Upper lobe of right lung (tissue), 1 donor: ENCODE measurements at places on chromosomes 5 and 9. TPM values are rescaled to one million over a fixed set of nuclear protein-coding genes. Genes with fewer than 3 reads are reported as not detected.

POLR3G gene
- 0.93 TPM for total RNA-seq

ZCCHC9 gene
- 20.2 TPM for total RNA-seq

HMCN2 gene
- total RNA-seq: 7.8 TPM

SPATA31D1 gene
- total RNA-seq: not detected

DMRT2 gene
- 0.46 TPM for total RNA-seq

DNA sequence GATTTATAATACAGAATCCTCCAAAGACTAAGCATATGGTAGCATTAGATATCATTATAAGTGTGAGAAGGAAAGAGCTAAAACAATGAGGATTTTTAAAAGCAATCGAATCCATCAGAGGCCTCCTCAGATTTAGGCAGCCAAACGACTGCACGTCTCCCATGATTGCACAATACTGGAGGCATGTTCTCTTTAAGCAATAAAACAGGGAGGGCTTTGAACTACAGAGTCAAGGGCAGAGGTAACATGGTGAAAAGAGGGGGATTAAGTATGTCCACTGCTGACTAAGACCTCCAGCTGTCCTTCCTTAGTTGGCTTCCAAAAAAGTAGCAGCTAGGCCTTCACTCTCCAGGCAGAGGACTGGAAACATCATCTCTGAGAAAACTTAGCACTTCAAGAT lies 298.7 kb upstream of the RGMB start:
- no peak for DNase-seq
- no peaks in the 10 kb centered on the region for H3K27me3 ChIP-seq
- no peaks in the 10 kb centered on the region for H3K4me1 ChIP-seq

GRCh38 chr9:5820425-5820824 lies 12.5 kb downstream of the ERMP1 start:
- no peaks in the 10 kb centered on the region for H3K27me3 ChIP-seq
- no peak overlapping the region for H3K4me3 ChIP-seq
- peaks cover 28% of the 10 kb centered on the region for H3K36me3 ChIP-seq
- H3K4me1 ChIP-seq: no peaks in the 10 kb centered on the region

DNA sequence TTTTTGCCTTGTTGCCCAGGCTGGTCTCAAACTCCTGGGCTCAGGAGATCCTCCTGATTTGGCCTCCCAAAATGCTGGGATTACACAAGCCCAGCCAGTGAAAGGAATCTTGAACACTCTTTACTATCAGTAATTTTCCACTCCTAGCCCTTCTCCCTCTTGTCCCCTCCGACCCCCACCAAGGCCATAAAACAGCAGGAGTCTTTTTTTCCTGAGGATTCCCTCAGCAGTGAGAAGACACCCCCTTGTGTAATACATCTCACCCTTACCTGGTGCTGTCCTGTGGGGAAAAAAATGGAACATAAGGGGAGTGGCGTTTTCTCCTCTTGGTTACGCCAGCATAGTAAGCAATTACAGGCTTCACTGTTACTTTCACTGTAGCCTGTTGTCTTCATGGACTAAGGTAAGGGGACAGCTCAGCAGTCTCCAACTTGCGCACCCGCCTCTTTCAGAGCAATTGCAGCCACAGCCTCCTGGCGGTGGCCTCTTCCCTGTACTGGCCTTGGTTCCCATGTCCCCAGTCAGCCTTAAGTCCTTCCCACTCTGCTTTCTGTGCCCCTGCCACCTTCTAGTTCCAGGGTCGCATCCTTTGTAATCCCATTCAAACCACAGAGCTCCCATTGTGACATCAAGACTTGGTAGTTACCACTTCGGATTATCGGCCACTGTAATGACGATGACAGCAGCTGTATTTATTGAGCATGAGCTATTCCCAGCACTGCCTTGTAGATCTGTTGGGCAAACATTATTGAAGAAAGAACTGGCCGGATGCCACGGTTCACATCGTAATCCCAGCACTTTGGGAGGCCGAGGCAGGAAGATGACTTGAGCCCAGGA lies 10.0 kb downstream of the NAIF1 start:
- H3K4me1 ChIP-seq: peaks cover 58% of the 10 kb centered on the region
- H3K36me3 ChIP-seq: no peaks in the 10 kb centered on the region
- H3K4me3 ChIP-seq: no peak overlapping the region
- no peak for DNase-seq
- no peaks in the 10 kb centered on the region for H3K27me3 ChIP-seq

DNA sequence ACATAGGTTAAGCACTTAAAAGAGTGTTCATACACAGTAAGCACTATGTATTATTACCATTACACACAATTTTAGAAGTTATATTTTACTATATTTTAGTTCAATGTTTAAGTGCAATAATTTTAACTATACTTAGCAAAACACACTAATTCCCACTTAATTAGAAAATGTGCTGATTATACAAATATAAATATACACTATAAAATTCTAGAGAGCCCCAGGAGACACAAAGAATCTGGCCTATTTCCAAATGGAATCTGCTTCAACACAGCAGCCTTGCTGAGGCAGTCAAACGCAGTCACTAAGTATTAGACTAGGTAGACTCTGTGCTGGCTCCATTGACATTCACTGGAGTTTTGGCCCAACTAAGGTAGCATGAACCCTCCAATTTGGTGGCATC lies 160.9 kb downstream of the CETN3 start:
- no peak overlapping the region for H3K27ac ChIP-seq
- H3K27me3 ChIP-seq: no peaks in the 10 kb centered on the region
- H3K36me3 ChIP-seq: no peaks in the 10 kb centered on the region

DNA sequence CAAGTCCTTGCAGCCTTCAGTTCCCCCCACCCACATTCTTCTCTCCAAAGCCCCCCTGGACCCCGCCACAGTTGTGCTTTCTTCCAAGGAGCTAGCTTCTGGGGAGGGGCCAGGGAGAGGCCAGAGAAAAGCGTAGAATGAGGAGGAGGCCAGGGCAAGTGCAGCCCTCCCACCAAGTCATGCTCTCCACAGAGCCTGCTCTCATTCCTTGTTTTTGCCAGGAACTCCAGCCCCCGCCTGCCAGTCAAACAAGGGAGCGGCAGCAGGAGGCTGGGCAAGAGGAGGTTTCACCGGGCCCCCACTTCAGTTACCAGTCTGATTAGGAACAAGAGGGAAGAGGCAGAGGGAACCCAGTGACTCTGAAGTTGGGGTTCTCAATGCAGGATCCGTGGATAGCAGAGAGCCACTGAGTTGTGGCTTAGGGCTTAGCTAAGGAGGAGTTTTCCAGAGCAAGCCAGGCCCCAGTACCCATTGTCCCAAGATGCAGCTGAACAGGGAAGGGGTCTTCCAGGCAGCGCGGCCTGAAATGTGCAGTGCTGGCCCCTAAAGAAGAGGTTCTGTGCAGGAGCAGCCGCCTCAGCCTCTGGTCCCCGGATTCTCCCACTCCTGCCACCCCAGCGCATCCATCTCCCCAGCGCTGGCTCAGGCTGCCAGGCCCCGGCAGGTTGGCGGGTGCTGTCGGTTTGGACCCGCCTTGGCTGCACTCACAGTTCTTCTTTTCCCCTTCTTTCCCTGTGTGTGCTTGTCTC lies 120.6 kb downstream of the DAB2IP start:
- H3K4me3 ChIP-seq: no peak overlapping the region
- no peaks in the 10 kb centered on the region for H3K4me1 ChIP-seq
- H3K27ac ChIP-seq: no peak overlapping the region
- DNase-seq: peak; percentile 61
- peaks cover 89% of the 10 kb centered on the region for H3K36me3 ChIP-seq
- H3K27me3 ChIP-seq: no peaks in the 10 kb centered on the region

DNA sequence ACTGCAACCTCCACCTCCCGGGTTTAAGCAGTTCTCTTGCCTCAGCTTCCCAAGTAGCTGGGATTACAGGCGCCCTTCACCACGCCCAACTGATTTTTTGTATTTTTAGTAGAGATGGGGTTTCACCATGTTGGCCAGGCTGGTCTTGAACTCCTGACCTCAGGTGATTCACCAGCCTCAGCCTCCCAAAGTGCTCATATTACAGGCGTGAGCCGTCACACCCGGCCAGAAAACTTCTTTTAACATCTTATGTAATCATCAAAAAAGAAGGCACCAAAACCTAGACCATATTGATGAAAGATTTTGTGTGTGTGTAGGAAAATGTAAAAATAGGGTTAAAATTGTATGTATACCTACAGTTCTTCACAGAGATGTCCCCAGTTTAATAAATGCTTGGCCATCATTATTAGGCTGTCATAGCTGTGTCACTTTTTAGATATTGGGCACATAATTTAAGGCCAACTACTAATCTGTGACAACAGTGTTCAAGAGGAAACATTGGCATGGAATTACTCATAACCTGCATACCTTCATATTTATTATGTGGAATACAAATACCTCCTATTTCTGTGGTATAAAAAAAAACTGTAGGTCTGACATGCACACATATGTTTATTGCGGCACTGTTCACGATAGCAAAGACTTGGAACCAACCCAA lies 44.4 kb downstream of the RAD50 start:
- peaks cover 70% of the 10 kb centered on the region for H3K36me3 ChIP-seq
- DNase-seq: no peak
- no peaks in the 10 kb centered on the region for H3K4me1 ChIP-seq
- H3K4me3 ChIP-seq: no peak overlapping the region

GRCh38 chr9:37994639-37995347 lies 74.2 kb downstream of the SHB start:
- no peaks in the 10 kb centered on the region for H3K27me3 ChIP-seq
- peak; percentile 91 for DNase-seq
- no peaks in the 10 kb centered on the region for H3K36me3 ChIP-seq

DNA sequence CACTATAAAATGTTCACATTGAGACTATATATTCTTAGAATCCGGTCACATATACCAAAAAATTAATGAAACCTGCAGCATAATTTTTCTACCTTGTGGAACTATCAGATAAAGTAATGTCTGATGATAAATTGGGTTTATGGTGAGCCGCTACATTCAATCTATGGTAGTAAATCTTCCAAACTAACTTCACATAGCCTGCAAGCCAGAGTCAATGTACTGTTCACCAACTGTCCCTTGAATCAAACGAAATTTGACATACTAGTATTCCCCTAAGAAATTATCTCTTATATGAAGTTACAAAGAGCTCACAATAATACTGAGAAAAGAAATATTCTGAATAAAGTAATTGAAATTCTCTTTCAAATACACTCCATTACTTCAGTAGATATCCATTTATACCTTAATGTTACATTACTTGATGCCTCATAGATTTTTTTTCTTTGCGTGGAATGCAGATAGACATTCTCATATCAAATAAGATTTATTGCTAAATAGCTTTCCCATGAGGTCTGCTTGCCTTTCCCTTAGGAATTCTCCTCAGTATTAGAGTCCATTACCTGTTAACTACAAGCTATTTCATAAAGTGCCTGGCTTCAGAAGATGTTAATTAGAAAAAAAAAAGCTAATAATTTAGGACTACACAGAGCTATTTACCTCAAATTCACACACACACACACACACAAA lies 169.5 kb downstream of the PTPRD start:
- DNase-seq: no peak
- no peaks in the 10 kb centered on the region for H3K4me1 ChIP-seq
- H3K27me3 ChIP-seq: no peaks in the 10 kb centered on the region
- H3K4me3 ChIP-seq: no peak overlapping the region

- no peaks in the 10 kb centered on the region for H3K36me3 ChIP-seq
- no peaks in the 10 kb centered on the region for H3K4me1 ChIP-seq
- no peak for DNase-seq
Observed at GRCh38 chr5:132277256-132277655, 16.9 kb upstream of the SLC22A4 start.

- H3K4me3 ChIP-seq: no peak overlapping the region
- H3K4me1 ChIP-seq: no peaks in the 10 kb centered on the region
- no peaks in the 10 kb centered on the region for H3K36me3 ChIP-seq
- no peak overlapping the region for H3K27ac ChIP-seq
- DNase-seq: no peak
Observed at GRCh38 chr5:159682623-159683022, 233.7 kb upstream of the ADRA1B start.

DNA sequence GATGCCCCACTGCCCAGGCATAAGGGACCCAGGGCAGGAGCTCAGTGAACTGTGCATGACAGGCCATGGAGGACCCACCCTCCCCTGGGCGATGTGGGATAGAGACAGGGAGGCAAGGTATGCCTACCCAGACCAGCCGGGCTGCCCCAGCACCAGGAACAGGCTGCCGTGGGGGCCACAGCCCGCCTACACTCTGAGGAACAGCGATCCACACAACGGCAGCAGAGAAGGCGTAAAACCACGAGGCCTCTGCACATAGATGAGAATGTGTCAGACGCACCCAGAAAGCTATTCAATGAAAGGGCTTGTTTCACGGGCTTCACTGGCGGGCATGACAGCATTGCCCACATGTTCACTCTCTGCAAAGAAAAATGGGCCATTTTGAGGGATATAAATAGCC lies 49.5 kb downstream of the SEMA4D start:
- H3K27me3 ChIP-seq: no peaks in the 10 kb centered on the region
- H3K27ac ChIP-seq: no peak overlapping the region
- no peak for DNase-seq

DNA sequence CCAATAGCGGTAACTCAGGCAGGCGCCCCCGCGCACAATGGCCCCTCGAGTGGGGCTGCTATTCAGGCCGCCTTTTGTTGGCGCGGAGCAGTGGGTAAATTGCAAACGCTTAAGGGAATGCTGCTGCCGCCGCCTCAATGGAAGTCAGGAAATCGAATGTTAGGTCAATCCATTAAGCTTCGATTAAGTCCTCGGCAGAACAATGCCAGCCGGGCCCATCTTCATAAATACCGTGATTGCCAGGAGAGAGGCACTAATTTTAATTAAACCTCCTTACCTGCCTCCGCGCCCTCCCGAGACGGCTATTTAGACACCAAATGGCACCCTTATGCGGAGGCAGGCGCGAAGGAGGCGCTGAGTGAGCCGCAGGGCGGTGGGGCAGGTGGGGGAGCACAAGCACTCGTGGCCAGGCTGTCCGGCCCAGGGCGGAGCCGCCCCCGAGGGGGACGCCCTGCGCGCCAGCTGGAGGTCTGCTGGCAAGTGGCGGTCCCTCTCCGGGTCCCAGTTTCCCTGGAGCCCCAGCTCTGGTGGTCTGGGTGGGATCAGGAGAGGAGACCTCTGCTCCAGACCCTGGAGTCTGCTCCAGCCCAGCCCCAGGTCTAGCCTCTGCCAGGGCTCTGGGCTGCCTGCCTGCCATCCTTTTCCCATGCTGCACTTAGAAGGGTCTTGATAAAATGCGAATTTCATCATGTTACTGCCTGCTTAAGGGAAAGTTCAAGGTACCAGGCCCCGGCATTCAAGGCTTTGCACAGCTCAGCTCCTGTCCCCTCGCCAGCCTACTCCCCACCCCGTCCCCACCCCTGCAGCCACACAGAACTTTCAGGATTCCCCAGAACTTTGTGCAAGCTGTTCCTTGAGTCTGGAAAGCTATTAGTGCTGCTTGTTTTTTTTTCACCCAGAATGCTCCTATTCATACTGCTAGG lies 19.7 kb downstream of the NR5A1 start:
- no peaks in the 10 kb centered on the region for H3K4me1 ChIP-seq
- H3K27ac ChIP-seq: no peak overlapping the region
- no peak for DNase-seq
- no peak overlapping the region for H3K4me3 ChIP-seq
- peaks cover 24% of the 10 kb centered on the region for H3K27me3 ChIP-seq

DNA sequence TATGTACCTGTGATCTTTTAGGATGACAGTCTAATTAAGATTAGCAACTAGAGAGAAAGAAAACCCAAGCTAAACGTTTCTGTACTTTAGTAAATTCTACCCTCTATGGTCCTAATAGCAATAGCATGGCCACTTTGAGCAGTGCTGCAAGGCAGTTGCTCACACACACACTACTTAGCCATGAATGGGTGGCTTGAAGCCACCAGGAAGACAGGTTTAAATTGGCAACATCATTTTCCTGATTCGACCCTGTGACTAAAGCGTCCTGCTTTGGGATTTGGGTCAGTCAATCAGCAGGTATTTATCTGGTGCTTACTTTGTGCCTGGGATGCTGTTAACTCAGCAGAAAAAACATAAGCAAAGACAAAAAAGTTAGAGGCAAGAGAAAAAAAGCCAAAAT lies 150.6 kb downstream of the ARRDC3 start:
- no peaks in the 10 kb centered on the region for H3K36me3 ChIP-seq
- no peaks in the 10 kb centered on the region for H3K27me3 ChIP-seq
- DNase-seq: no peak
- H3K4me1 ChIP-seq: no peaks in the 10 kb centered on the region
- H3K4me3 ChIP-seq: no peak overlapping the region
